Vagina (tissue), 2 donors: ENCODE measurements at places on chromosomes 3 and 15. TPM values are rescaled to one million over a fixed set of nuclear protein-coding genes. Genes with fewer than 3 reads are reported as not detected.

The PHLDB2 gene
- total RNA-seq, result 66.8 TPM

The FBXW12 gene
- not detected for total RNA-seq

The MUSTN1 gene
- 30.2 TPM for total RNA-seq

The PLOD2 gene
- total RNA-seq, result 27.0 TPM

The RPUSD2 gene
- 12.8 TPM for total RNA-seq

The CAMK1 gene
- total RNA-seq, result 42.5 TPM

The MED12L gene
- total RNA-seq, result 1.7 TPM

The B4GALT4 gene
- total RNA-seq, result 12.0 TPM

The DCLK3 gene
- total RNA-seq, result not detected

DNA sequence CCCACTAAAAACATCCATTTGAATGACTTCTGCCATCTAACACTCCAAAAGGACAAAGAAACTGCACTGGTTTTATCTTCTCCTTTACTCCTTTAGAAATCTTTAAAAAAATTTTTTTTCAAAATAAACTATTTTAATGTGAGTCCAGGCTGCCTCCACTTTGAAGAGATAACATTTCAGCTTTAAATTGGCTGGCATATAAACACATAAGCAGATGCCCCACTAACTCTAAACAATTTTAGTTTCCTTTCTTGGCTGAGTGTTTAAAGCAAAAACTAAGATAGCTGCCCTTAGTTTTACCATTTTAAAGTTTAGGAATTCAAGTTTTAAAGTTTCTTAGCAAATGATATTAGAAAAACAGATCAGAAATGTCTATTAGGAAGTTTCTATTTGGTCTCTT is 39.9 kb downstream of the PDZRN3 start:
- H3K27ac ChIP-seq, result no peak overlapping the region
- H3K27me3 ChIP-seq, result no peaks in the 10 kb centered on the region
- DNase-seq, result no peak
- peaks cover 4% of the 10 kb centered on the region for H3K4me1 ChIP-seq
- H3K4me3 ChIP-seq, result no peak overlapping the region
- H3K36me3 ChIP-seq, result no peaks in the 10 kb centered on the region

- no peaks in the 10 kb centered on the region for H3K4me1 ChIP-seq
- H3K4me3 ChIP-seq, result no peak overlapping the region
- DNase-seq, result no peak
- H3K36me3 ChIP-seq, result no peaks in the 10 kb centered on the region
- no peaks in the 10 kb centered on the region for H3K27me3 ChIP-seq
- H3K27ac ChIP-seq, result no peak overlapping the region
Measured at GRCh38 chr15:59396679-59397078, 24.0 kb upstream of the MYO1E start.

DNA sequence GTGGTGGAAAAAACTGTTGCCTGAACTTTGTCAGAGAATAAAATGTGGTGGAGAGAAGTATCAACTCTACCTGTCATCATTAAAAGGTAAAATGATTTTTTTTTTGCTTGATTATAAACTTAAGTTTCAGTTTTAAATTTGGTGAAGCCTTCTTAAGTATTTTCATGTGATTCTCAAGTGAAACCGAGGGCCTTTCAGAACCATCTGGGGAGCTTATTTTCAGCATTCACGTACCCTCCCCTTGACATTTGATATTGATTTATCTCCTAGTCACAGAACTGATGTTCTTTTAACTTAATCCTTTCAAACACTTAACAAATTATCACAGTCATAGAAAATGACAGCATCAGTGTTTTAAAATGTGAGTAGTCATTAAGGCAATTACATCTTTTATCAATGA is 38.5 kb downstream of the HPS3 start:
- no peaks in the 10 kb centered on the region for H3K36me3 ChIP-seq
- no peak overlapping the region for H3K27ac ChIP-seq
- H3K27me3 ChIP-seq, result no peaks in the 10 kb centered on the region
- DNase-seq, result no peak
- H3K4me3 ChIP-seq, result no peak overlapping the region
- H3K4me1 ChIP-seq, result no peaks in the 10 kb centered on the region

DNA sequence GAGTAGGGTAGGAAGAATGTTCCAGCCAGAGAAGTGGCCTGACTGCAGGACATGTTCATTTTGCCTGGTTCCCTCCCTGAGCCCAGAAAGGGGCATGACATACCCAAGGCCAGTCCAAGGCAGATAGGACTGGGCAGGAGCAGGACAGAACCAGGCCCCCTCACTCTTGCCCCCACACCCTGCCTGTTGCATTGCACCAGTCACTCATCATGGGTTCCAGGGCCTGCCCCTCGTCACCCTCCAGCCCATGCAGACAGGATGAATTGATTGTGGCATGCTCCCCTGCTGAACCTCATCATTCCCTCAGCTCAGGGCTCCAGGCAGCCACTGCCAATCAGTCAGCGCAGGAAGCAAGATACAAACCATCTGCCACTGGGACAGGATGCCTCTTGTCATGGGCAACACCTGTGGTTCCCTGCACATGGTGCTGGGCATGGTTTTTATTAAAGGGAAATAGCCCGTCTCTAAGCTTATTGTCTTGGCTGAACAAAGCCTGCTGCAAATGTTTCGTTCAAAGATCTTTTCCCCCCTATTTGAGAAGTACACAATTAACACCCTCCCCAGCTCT is 48.9 kb downstream of the RASGRF1 start:
- H3K27ac ChIP-seq, result no peak overlapping the region
- H3K36me3 ChIP-seq, result no peaks in the 10 kb centered on the region
- no peaks in the 10 kb centered on the region for H3K27me3 ChIP-seq
- no peaks in the 10 kb centered on the region for H3K4me1 ChIP-seq

DNA sequence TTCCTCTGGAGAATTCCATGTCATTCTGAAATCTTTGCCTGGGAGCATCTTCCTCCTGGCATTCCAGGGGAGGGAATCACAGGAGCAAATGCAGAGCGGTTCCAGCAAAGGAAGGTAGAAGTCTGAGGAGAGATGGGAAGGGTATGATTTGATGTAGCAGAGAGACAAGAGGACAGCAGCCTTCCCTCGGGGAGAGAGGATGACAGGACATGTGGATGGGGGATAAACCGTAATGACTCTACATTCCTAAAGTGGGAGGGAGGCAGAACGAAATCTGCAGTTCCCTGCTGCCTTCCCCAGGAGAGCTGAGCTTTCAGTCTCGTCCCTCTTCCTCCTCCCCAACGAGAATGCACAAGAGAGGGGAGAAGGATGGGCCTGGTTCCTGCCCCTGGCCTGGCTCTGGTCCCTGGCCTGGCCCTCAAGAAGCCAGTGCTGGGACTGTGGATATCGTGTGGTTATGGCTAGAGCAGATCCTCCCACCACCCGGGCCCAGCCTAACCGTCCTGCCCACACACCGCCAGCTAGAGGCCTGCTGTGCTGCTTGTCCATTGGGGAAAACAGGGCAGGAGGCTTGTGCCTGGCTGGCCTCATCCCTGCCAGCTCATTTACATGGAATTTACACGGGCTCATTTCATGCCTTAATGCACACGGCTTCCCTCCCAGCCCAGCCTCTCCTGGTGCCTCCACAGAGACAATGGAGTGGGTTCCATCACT is 26.6 kb downstream of the SEMA7A start:
- H3K4me1 ChIP-seq, result no peaks in the 10 kb centered on the region
- H3K27me3 ChIP-seq, result no peaks in the 10 kb centered on the region
- no peaks in the 10 kb centered on the region for H3K36me3 ChIP-seq
- H3K27ac ChIP-seq, result no peak overlapping the region
- no peak overlapping the region for H3K4me3 ChIP-seq

DNA sequence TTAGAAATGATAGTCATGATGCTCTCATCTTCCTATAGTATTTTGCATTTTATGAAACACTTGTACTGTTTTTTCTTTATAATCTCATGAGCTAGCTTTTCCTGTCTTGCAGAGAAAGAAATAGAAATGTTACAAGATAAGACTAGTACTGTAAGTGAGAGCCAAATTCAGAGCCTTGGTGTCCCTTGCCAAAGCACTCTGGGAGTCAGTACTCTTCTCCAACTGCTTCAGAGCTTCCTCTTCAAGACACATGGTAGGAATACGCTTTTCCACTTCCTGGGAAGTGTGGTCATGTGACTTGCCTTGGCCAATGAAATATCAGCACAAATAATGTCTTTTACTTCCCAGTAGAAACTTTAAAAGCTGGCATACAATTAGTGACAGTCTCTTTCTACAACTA is 112.4 kb downstream of the SEMA6D start:
- no peaks in the 10 kb centered on the region for H3K36me3 ChIP-seq
- H3K27ac ChIP-seq, result no peak overlapping the region
- H3K4me1 ChIP-seq, result peaks cover 6% of the 10 kb centered on the region
- H3K27me3 ChIP-seq, result no peaks in the 10 kb centered on the region
- no peak overlapping the region for H3K4me3 ChIP-seq
- DNase-seq, result no peak

DNA sequence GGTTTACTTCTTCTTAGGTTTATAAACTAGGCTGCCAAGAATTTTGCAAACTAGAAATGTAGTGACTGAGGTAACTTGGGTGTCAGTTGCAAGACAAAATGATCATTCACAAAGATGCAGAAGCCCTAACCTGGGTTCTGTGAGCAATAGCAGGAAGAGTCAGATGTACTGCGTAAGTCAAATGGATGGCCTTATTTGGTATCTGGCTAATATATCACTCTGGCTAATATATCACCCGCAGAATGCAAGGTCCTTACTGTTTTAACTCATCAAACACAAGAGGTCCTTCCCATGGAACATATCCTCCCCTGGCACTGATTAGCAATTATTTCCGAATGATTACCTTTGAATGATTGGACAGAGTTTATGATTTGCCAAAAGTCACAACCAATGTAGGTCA is 37.4 kb downstream of the RBMS3 start:
- H3K27ac ChIP-seq, result no peak overlapping the region
- no peak overlapping the region for H3K4me3 ChIP-seq
- no peak for DNase-seq
- no peaks in the 10 kb centered on the region for H3K36me3 ChIP-seq

DNA sequence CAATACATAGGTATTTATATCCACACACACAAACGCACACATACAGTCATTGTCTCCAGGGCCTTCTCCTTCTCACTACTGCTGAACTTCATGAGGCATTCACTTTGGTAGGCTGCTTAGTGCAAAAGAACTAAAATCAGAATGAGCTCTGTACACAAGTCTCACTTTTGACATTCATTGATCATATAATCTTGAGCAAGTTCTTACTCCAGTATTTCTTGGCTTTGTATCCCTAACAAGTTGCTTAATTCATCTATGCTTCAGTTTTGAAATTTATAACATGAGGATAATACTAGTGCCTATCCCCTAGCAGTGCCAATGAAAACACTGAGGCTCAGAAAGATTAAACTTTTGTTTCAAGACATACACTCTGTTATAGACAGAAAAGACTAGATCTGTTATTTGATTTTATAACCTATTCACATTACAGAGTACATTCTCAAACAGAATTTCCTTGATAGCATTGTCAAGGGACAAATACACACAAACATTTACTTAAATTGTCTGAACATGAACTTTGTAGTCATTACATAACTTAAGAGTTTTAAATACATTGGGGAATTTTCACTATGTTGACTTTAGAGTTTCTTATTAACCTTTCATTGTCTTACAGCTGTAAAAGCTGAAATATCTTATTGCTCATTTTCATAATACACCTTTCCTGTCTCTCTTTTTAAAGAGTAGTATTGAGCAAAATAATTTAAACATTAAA is 55.0 kb upstream of the SI start:
- no peak overlapping the region for H3K4me3 ChIP-seq

GRCh38 chr3:26307192-26307591 is 315.4 kb upstream of the LRRC3B start:
- no peak for DNase-seq
- H3K4me3 ChIP-seq, result no peak overlapping the region
- no peaks in the 10 kb centered on the region for H3K36me3 ChIP-seq
- H3K27ac ChIP-seq, result no peak overlapping the region
- no peaks in the 10 kb centered on the region for H3K4me1 ChIP-seq

DNA sequence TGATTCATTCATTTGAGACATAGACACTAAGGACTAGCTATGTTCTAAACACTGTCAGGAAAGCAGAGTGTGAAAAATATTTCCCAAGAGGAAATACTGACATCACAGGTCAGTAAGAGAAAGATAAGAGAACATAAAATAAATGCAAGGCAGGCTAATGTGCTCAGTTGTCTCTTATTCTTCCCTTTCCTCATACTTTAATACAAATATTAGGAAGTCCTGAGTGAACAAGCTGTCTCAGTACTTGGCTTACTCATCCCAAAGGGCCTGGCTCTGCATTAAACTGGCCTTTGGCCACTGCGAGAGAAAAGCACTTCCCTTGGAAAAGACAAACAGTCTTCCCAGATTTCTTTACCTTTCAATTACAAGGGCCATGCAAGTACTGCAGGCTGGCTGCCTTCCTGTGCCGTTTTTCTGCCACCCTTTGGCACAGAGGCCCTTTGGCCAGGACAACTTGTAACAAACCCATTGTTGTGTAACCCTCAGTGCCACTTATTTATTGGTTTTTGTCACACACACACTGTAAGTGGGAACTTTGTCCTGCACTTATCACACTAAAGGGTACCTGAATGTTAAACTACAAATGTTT is 31.7 kb downstream of the EDC3 start:
- H3K27me3 ChIP-seq, result no peaks in the 10 kb centered on the region
- H3K4me1 ChIP-seq, result peaks cover 7% of the 10 kb centered on the region
- peak overlapping the region; percentile 17 for H3K27ac ChIP-seq
- no peaks in the 10 kb centered on the region for H3K36me3 ChIP-seq

DNA sequence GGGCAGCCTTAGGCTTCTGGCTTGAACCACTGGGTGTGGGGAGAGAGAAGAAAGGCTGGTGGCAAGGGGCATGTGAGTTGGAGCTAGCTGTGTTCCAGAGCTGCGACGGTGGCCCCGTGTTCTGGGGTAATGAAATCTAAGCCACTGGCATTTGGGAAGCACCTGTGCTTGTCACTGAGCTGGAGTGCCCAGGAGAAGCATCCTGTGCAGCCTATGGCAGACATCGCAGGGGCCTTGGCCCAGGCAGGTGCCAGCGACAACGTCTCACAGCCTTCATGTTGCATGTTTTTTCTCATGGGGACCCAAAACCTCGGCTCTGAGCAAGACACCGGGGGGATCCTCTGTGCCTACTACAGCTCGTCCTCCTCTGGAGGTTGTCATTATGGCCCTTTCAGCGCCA is 91.1 kb upstream of the PLXNA1 start:
- H3K4me1 ChIP-seq, result no peaks in the 10 kb centered on the region
- H3K27ac ChIP-seq, result no peak overlapping the region
- no peak overlapping the region for H3K4me3 ChIP-seq
- H3K27me3 ChIP-seq, result no peaks in the 10 kb centered on the region

DNA sequence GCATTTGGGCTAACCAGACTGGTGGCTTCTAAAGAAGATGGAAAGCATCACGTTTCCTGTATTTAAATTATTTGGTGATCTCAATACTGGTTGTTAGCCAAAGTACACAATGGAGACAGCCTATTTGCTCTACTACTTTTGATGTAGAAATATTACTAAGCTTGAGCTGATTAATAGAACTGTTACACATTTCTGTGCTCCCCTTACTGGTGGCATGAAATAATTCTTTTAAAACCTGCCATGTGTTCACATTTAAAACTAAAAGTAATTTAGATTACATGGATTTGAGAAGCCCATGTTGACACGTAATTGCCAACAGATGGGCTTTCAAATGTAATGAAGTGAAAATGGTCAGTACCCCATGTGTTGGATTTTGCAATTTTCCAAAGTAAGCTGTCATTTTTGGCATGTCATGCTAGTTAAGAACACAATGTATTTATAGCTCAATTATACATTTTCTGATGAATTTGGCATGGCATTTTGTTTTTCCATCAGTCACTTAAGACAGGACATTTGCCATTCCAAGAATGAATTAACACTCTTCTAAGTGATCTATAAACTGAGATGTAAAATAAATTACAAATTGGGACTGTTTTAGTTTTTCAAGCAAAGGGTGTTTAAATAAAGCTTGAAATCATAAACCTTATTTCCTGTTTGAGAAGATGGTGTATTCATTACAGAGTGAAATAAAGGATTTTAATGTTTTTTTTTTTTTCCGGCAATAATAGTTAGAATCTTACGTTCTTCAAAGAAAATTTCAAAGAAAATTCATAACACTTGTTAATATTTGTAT is 10.8 kb upstream of the RARRES1 start:
- DNase-seq, result no peak
- peak overlapping the region; percentile 23 for H3K27ac ChIP-seq
- H3K4me3 ChIP-seq, result no peak overlapping the region
- no peaks in the 10 kb centered on the region for H3K4me1 ChIP-seq
